Subcutaneous preadipocyte (primary cell): ENCODE measurements at places on chromosomes 11 and 22. TPM values are rescaled to one million over a fixed set of nuclear protein-coding genes. Genes with fewer than 3 reads are reported as not detected.

The GRM5 gene
- under 0.01 TPM in 2 replicates for total RNA-seq

The HEPHL1 gene
- total RNA-seq: not detected in 2 replicates

The KRTAP5-2 gene
- total RNA-seq: not detected in 2 replicates

The KRTAP5-10 gene
- not detected in 2 replicates for total RNA-seq

The NPTXR gene
- 0.37 and 0.39 TPM in 2 replicates for total RNA-seq

The TANGO2 gene
- total RNA-seq: 28.7 and 31.5 TPM in 2 replicates

The DMC1 gene
- total RNA-seq: 12.1 and 17.0 TPM in 2 replicates

The SYCE3 gene
- not detected in 2 replicates for total RNA-seq

The DRD2 gene
- total RNA-seq: not detected in 2 replicates

The MUC6 gene
- total RNA-seq: not detected in 2 replicates

The KCNK4 gene
- not detected in 2 replicates for total RNA-seq

The MMP27 gene
- under 0.01 TPM in 1 of 2 replicates, not detected in the other for total RNA-seq

The NEAT1 gene
- total RNA-seq: 228 and 325 TPM in 2 replicates

The CATSPER1 gene
- total RNA-seq: 0.78 TPM in 1 of 2 replicates, not detected in the other

The APBB1 gene
- 27.6 and 29.9 TPM in 2 replicates for total RNA-seq

The OR56A1 gene
- total RNA-seq: not detected in 2 replicates

The SVIP gene
- total RNA-seq: 0.73 and 3.1 TPM in 2 replicates

The SLC22A12 gene
- total RNA-seq: not detected in 2 replicates

The KCNJ4 gene
- total RNA-seq: not detected in 2 replicates

The LMO2 gene
- under 0.01 and 0.20 TPM in 2 replicates for total RNA-seq

The GSTT4 gene
- total RNA-seq: not detected in 2 replicates

The ANKK1 gene
- total RNA-seq: under 0.01 TPM in 1 of 2 replicates, not detected in the other

The PLEKHA7 gene
- total RNA-seq: under 0.01 and 0.20 TPM in 2 replicates

The INS gene
- total RNA-seq: not detected in 2 replicates

The TBX10 gene
- total RNA-seq: not detected in 2 replicates

The C1QTNF5 gene
- total RNA-seq: 0.39 and 0.73 TPM in 2 replicates
